NCI-H2029 treated with DMSO at 0.1 percent for 48 hours (cell line): ENCODE measurements at places on chromosomes 16 and 17.

GRCh38 chr17:5077781-5078105, 524 bp upstream of the ZFP3 start:
- no peak for DNase-seq

- no peak for DNase-seq
Measured at GRCh38 chr17:27609611-27610303, 21.2 kb upstream of the LGALS9 start.

DNA sequence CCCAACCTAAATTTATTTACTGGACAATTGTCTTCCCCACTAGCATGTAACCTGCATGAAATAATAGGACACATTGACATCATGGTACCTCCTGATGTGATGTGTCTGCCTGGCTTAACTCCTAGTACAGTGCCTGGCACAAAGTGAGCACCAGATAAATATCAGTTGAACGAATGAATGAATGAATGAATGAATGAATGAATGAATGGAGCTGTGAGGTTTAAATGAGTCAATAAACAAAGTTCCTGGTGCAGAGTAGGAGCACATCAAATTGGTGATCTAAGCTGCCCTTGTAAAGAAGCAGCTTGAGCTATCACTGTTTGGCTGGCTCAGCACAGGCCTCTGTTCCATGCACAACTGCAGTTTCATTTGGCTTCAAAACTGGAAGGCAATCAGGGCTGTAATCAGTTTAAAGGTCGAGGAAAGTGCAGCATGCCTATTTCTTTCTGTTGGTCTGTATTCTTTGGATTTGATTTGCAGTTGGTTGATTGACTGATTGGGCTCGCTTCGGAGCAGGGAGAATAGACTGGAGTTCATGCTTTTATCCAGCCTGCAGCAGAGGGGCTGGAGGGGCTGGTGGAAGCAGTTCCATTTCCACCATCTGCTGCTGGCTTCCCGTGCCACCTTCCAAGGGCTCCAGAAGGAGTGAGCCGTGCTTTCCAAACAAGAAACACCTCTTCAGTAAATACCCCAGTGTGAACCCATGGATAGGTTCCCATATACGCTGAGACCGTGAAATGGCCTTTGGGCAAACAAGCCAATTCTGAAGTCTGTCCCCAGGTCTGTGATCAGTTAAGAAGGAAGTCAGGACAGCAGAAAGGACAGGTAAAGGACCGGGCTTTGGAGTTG, 54.6 kb downstream of the GPRC5B start:
- DNase-seq: no peak

GRCh38 chr17:75518201-75518600, 1.9 kb downstream of the TSEN54 start:
- DNase-seq: no peak

GRCh38 chr16:14071576-14072271, 605 bp downstream of the MRTFB start:
- no peak for DNase-seq

DNA sequence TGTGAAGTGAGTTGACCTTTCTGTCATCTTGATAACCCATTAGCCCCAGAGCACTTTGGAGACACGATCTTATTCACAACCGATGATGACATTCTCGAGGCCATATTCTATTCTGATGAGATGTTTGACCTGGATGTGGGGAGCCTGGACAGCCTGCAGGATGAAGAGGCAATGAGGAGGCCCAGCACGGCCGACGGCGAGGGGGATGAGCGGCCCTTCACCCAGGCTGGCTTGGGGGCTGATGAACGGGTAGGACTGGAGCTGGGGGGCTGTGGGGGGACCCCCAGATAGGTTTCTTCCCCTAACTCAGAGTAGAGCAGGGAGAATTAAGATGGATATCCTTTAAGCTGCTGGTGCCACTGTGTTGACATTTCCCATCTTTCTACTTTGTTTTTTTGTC, 201.7 kb downstream of the KATNIP start:
- no peak for DNase-seq
